ENCODE measurements at places on chromosomes 6 and 20.
A peak's percentile ranks its signal among the peaks of the same experiment; 100 is the strongest.

DNA sequence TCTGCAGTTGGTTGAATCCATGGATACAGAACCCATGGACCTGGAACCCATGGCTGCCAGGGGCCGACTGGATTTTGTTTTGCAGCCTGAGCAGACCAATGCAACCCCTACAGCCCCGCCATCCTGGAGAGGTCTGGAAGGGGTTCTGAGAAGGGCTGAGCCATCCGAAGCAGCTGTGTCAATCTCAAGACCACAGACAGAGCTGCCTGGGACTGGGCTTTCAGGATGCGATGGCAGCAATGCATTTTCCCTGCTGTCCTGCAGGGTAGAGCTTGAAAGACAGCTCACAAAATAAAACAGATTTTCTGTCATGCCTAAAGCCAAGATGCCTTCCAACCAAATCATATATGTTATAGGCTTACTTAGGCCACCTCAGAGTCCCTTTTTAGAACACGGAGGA, 125.8 kb upstream of the NXT1 start:
- no peak for DNase-seq

DNA sequence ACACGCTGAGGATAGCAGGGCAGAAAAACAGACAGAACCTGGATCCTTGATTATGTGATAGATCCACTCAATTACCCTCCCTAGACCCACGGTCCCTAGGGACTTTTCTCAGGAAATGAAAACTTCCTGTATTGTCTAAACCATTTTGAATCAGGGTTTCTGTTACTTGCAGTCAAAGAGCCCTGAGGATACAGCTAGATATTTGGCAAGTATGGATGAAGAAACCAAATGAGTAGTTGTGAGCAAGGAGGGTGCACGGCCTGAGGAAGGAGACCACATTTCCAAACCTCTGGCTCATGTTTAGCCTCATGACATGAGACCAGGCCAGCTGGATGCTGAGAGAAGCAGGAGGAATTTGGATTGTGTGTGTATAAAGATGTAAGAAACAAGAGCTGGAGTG, 91.6 kb downstream of the MRPL14 start:
- DNase-seq, result no peak

DNA sequence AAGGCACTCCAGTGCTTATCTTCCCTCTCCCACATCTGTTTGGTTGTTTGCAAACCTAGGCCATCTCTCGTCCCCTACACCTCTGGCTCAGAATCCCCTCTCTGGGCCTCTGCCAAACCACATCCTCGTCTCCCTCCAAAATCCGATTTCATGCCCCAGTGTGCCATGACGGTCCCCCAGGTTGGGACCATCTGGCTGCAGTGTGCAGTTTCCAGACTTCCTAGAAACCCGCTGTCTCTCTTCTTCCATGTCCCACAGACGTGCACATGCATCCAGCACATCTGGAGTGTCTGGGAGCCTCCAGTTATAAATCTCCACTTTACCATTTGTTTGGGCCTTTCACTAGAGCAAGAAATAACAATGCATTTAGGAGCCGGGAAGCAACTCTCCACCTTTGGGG, 316.2 kb downstream of the KIF16B start:
- DNase-seq, result no peak

- DNase-seq, result no peak
Measured at GRCh38 chr6:113856625-113857555, at the start of gene MARCKS. Gene MARCKS, plus strand, starts transcription at chr6:113857345. Its CDS starts 401 bp downstream, at chr6:113857746.

GRCh38 chr6:139109558-139109957, 25.3 kb upstream of the HECA start:
- DNase-seq, result peak; percentile 15

DNA sequence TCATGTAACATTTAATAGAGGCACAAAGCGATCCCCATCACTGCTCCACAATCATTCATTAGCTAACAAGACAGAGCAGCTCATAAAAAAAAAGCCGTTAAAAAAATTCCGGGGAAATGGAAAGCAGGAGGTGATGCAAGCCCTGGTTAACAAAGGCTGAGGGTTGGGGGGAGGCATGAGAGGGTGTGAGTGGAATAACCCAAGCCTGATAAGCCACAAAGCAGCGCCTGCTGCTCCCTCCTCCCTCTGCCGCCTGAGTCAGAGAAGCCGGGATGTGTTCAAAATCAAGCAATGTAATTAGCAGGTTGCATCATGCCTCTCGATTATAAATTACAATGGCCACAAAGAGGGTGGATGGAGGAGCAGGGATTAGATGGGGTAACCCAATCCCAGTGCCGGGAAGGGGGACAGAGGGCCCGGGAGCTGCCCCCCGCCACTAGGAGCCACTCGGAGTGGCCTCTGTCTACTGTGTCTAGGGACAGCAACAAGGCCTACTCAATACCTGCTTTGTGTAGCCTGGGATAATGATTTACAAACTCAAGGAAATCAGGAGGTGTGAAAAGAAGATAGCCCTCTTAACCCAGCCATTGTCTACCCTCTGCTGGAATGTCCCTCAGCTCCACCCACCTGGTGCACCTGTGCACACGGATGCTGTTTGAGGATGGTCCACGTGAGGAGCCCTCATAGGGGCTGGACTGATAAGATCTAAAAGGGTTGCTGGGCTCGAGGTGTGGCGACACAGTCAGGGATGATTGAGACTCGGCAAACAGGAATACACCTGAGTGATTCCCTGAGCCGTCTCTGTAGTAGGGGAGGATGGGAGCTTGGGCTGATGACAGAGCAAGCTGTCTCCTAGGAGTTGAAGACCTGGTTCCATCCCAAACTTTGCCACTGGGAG, 156.9 kb downstream of the VEGFA start:
- peak; percentile 57 for DNase-seq
